Thymus (tissue), 14 donors: ENCODE measurements at places on chromosomes 3 and 15.

DNA sequence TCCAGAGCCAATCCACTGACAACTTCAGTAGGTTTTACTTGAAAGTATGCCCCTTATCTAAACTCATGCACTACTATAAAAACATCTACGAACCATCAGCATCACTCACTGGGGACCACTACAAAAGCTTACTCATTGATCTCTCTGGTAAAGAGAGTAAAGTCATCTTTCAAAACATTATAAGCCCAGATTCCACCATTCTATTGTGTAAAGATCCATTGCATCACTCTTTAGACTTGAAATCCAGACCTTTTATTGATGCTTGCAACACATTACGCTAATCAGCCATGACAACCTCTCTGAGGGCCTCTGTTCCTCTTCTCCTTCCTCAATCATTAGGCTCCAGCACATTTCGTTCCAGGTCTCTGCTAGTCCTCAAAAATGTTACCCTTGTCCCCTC, 248.9 kb upstream of the WNT5A start:
- no peaks in the 10 kb centered on the region for H3K4me1 ChIP-seq
- no peak overlapping the region for H3K27ac ChIP-seq
- no peak overlapping the region for H3K4me3 ChIP-seq
- no peaks in the 10 kb centered on the region for H3K36me3 ChIP-seq

DNA sequence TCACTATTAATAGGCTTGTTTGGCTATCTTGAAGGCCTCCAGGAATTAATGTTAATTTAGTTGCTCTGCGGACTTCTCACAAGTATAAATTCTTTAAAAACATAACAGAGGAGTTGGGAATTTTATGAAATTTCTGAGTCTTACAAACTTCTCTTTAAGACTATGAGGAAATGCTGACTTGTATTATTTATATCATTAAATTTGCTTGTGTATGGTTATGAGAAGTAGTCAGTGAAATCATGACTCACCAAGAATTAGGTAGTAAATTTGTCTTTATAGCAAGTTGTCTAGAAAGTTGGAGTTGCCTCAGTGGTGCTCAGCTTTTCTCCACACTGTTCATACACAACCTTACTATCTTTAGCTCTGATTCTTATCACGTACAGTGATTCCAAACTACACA, 26.5 kb downstream of the PHLDB2 start:
- no peaks in the 10 kb centered on the region for H3K4me1 ChIP-seq
- H3K4me3 ChIP-seq = no peak overlapping the region
- no peak for DNase-seq
- no peak overlapping the region for H3K27ac ChIP-seq
- H3K27me3 ChIP-seq = no peaks in the 10 kb centered on the region
- no peaks in the 10 kb centered on the region for H3K36me3 ChIP-seq

- no peak for DNase-seq
- no peak overlapping the region for H3K27ac ChIP-seq
- no peaks in the 10 kb centered on the region for H3K27me3 ChIP-seq
- no peaks in the 10 kb centered on the region for H3K36me3 ChIP-seq
Observed at GRCh38 chr15:69573815-69574475, 121.3 kb downstream of the RPLP1 start.

- H3K36me3 ChIP-seq = no peaks in the 10 kb centered on the region
- H3K27me3 ChIP-seq = no peaks in the 10 kb centered on the region
- no peak overlapping the region for H3K4me3 ChIP-seq
- DNase-seq = no peak
- H3K27ac ChIP-seq = no peak overlapping the region
Observed at GRCh38 chr15:50531766-50532165, 14.7 kb downstream of the USP50 start.

DNA sequence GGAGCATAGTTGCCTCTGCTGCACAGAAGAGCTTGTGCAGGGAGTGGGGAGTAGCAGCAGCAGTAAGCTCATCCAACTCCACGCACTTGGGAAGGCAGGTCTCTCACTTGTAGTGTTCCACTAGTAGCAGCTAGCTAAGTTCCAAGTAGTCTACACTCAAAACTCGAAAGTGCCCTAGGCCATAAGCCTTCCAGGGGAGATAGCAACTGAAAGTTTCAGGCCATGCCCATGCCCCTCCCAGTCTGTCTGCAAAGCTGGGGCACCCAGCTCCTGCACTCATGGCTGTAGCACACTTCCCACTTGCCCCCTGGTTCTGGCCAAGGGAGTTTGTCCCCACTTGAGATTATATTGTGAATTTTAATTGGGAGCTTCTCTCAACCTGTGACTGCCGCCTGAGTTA, 57.5 kb downstream of the MFSD1 start:
- no peaks in the 10 kb centered on the region for H3K4me1 ChIP-seq
- H3K27me3 ChIP-seq = no peaks in the 10 kb centered on the region
- H3K36me3 ChIP-seq = no peaks in the 10 kb centered on the region
- H3K4me3 ChIP-seq = no peak overlapping the region
- no peak for DNase-seq

- no peak for DNase-seq
- H3K4me1 ChIP-seq = no peaks in the 10 kb centered on the region
- no peak overlapping the region for H3K4me3 ChIP-seq
- no peak overlapping the region for H3K27ac ChIP-seq
- no peaks in the 10 kb centered on the region for H3K27me3 ChIP-seq
- H3K36me3 ChIP-seq = no peaks in the 10 kb centered on the region
Observed at GRCh38 chr3:14935592-14936345, 11.6 kb upstream of the NR2C2 start.

DNA sequence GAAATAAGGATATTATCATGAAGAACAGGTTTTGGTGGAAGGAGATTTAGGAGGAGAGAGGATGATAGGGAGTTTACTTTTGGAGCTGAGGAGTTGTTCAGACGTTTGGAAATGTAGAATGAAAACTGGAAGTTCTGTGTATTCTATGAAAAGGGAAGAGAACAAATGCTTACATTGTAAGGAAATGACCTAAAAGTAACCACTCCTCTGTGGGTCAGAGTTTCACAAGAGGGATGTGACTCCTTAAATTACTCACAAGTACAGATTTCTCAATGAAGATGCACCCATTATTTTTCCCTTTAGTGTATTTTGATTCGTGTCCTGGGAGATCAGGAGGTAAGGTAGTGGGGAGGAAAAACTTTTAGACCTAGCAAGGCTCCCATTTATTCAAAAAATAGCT, 4.0 kb downstream of the RNF13 start:
- no peak for DNase-seq
- H3K36me3 ChIP-seq = no peaks in the 10 kb centered on the region
- no peak overlapping the region for H3K27ac ChIP-seq
- no peak overlapping the region for H3K4me3 ChIP-seq
- H3K27me3 ChIP-seq = no peaks in the 10 kb centered on the region

GRCh38 chr3:183295211-183295610, 42.2 kb downstream of the B3GNT5 start:
- no peak overlapping the region for H3K27ac ChIP-seq
- DNase-seq = no peak
- H3K4me3 ChIP-seq = no peak overlapping the region
- H3K27me3 ChIP-seq = no peaks in the 10 kb centered on the region
- H3K4me1 ChIP-seq = no peaks in the 10 kb centered on the region

DNA sequence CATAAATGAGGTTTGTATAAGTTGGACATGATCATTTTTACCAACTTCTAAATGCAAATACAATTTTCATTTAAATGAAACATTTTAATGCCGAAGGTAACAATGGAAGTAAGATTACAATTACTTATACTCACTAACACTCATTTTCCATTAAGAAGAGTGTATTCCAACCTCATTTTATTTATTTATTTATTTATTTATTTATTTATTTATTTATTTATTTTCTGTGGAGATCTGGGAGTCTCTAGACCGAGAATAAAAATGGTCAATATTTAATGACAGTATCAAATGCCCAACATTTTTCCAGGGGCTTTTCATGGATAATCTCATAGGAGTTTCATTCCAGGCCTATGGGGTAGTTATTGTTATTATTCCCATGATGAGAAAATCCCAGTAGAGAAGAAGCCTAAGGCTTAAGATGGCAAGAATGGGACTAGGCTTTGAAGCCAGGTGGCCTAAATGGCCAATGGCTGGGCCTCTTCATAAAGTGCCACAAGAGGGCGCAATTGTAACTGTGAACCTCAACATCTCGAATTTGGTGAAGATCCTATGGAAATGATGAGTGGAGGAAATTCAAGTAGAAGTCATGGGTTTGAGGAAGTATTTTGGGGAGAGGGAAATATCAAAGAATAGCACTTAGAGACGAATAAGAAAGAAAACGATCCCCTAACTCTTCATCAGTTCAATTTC, 21.3 kb downstream of the VGLL3 start:
- H3K4me1 ChIP-seq = no peaks in the 10 kb centered on the region
- DNase-seq = no peak
- H3K27ac ChIP-seq = no peak overlapping the region
- H3K4me3 ChIP-seq = no peak overlapping the region
- H3K36me3 ChIP-seq = no peaks in the 10 kb centered on the region

GRCh38 chr3:30354513-30354912, 251.9 kb upstream of the TGFBR2 start:
- H3K27ac ChIP-seq = peak overlapping the region; percentile 19
- no peaks in the 10 kb centered on the region for H3K36me3 ChIP-seq
- no peak overlapping the region for H3K4me3 ChIP-seq
- peaks cover 34% of the 10 kb centered on the region for H3K4me1 ChIP-seq

DNA sequence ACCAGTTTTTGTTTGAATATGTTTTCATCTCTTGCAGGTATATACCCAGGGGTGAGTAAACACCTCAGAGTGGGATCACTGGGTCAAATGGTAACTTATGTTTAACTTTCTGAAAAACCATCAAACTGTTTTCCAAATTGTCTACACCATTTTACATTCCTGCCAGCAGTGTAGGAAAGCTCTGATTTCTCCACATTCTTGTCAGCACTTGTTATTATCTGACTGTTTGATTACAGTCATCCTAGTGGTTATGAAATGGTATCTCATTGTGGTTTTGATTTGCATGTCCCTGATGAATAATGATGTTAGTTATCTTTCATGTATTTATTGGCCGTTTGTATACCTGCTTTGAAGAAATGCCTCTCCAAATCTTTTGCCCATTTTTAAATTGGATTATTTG, 13.8 kb downstream of the FSD2 start:
- no peak for DNase-seq
- no peak overlapping the region for H3K27ac ChIP-seq
- no peak overlapping the region for H3K4me3 ChIP-seq
- H3K4me1 ChIP-seq = no peaks in the 10 kb centered on the region
